ENCODE measurements at places on chromosomes 7 and 10. TPM values are rescaled to one million over a fixed set of nuclear protein-coding genes. Genes with fewer than 3 reads are reported as not detected.

DNA sequence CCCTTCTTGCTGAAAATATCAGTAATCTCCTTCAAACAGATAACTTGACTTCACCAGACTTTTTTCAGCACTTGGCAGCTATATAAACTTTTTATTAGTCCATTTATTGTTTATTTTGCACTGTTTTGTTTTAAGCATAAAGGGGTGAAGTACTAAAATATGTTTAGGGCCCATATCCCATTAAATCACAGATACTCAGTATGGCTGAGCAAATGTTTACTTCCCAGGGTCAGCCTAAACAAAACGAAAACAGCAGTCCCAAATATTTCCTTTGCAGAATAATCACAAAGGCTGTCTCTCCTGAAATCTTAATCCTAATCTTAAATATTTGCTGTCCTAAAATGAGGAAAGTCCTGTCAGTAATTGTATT, 649.6 kb downstream of the TNS3 start:
- DNase-seq, result no peak

- no peak for DNase-seq
Observed at GRCh38 chr7:118305671-118306070, 81.2 kb downstream of the ANKRD7 start.

GRCh38 chr10:1057106-1057657, 997 bp downstream of the WDR37 start:
- peak; percentile 36 for DNase-seq

DNA sequence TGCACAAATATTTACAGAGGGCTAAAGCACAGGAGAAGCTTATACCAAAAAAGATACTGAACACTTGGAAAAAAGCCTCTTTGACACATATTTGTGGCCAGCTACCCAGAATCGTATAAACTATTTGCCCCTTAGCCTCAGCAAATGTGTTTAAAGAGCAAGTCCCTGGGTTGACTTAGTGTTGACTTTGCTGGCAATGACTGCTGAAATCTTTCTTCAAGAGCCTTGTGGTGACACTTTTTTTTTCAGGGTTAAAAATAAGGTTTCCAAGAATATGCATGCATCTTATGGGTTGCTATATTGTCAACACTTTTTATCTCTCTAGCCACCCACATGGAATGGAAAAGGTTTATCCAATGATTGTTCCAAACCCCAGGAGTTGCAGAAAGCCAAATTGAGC, 14.9 kb upstream of the PLEKHS1 start:
- no peak for DNase-seq

DNA sequence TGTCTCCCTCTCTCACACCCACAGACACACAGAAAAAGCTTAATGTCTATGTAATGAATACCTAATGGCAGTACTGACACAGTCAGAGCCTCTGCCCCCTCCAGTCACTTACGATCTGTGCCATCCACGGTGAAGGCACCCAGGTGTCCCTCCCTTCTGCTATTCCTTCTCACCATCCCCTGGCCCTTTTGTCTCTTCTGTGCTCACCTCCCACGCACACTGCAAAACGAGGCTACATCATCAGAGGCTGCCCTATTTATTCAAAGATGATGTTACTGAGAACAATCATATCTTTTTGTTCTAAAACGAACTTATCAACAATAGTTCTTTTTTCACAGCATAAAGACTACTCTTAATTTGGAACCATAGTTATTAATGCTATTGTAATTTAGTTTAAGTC, 246.9 kb upstream of the MKLN1 start:
- DNase-seq, result no peak

- DNase-seq, result no peak
Observed at GRCh38 chr7:94412762-94413322, 18.1 kb downstream of the COL1A2 start.

KAZALD1 gene
- total RNA-seq, result 32.2 TPM

HACD1 gene
- total RNA-seq, result not detected

HMX3 gene
- total RNA-seq, result not detected
